Stimulated activated CD8-positive, alpha-beta memory T cell treated with anti-CD3 and anti-CD28 coated beads, Interleukin-4, amount 100 ng/mL, for 24 hours (primary cell): ENCODE measurements at places on chromosomes 5 and 9.

DNA sequence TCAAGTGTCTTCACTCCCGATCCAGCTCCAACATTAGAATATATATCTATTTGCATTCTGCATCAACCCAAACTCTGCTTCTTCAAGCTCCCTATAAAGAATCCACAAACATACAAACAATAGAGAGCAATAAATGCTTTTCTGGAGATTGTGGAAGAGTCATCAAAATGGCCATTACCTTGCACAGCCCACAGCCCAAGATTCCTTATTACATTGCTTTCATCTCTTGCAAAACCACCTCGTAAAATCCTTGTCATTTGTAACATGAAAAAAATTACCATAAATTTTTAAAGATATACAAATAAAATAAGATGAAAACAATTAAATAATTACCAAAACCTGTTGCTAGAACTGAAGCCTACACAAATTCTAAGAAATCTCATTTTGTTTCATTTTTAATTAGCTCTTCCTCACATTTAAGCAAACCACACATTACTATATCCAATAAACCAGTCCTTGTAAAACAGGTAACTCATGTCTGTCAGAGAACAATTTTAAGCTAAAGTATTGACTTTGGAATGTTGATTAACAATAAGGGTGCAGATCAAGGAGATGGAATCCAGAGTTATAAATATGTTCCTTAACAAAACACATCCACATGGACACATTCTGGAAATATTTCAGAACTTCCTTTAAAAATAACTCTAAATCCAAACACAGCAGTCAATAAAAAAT is 7.1 kb downstream of the SPINK9 start:
- no peak for DNase-seq

GRCh38 chr9:114791736-114792135 is 14.1 kb downstream of the TNFSF15 start:
- DNase-seq = no peak

DNA sequence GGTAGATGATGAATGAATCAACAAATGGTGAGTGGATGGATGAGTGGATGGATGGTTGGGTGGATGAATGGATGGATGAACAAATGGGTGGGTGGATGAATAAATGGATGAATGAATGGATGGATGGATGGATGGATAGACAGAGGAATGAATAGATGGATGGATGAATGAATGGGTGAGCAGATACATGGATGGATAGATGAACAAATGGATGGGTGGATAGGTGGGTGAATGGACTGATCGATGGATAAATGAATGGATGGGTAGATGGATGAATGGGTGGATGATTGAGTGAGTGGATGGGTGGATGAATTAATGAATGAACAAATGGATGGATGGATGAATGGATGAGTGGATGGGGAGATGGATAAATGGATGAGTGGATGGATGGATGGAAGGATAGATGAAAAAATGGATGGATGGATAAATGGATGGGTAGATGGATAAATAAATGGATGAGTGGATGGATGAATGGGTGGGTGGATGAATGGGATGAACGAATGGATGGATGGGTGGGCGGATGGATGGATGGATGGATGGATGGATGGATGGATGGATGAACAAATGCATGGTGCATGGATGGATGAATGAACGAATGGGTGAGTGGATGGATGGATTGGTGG is 85.7 kb downstream of the PHF2 start:
- no peak for DNase-seq

DNA sequence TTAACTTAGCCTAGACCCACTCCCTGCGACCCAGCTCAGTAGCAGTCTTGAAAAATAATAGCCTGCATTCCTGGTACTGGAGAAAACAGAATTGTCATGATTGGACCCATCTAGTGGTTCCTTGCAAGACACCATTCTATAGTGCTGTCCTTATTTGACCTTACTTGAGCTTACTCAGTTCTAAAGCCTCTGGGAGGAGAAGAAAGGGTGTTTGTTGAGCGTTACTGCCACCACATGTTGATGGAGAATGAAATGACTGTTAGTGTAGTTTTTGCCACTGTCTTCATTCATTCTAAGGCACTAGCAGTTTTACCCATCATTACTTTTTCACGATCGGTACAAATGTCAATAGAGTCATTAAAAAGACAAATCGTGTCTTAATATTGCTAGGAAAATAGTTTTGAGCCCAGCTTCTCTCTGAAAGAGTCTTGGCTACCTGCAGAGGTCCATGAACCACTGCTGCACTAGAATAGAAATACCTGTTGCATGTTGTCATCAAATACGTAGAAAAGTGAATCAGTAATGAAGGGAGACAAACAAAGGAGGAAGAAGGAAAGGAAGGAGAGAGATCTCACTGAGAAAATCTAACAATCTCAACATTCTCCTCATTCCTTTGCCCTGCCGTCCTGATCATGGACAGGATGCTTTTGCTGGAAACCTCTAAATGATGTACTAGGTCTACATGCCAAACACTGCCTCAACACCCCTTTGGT is 96.0 kb downstream of the LIX1 start:
- no peak for DNase-seq

- DNase-seq = no peak
Measured at GRCh38 chr5:109196087-109196822, 213.5 kb downstream of the PJA2 start.

- DNase-seq = no peak
Measured at GRCh38 chr5:96614110-96614691, 48.0 kb upstream of the CAST start.

DNA sequence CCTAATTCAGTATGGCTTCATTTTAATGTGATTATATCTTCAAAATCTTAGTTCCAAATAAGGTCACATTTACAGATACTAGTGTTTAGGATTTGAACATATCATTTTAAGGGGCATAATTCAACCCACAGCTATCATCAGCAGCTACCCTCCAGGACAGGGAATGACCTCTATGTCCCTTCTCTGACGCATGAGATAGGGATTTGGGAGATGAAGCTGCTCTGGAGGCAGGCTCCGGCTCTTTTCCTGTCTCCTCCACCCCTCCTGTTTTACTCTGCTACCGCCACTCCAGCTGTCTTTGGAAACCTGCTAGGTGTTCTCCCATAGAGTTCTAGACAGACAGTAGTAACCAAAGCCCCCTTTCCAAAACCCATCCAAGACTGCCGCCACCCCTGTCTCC is 119.2 kb downstream of the CARTPT start:
- DNase-seq = no peak

- no peak for DNase-seq
Measured at GRCh38 chr5:73969195-73970036, 343.4 kb downstream of the ARHGEF28 start.

GRCh38 chr9:74220327-74220726 is 276.8 kb upstream of the RORB start:
- no peak for DNase-seq

DNA sequence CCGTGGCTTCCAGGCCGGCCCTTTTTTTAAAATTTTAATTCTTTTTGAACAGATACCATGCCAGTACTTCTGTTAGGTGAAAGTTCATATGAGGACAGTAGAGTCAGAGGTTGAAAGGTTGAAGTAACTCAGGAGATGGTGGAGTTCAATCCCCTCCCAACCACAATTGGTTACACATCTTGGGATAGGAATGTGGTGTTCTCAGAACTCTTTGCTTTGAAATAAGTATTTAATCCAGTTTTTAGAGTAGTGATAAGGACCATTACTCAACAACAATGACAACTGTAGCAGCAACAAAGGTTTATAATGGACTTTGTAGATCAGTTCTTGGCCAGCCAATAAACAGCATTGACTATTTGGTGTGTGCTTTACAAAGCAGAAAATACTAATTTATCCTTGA is 116.0 kb downstream of the ARHGAP26 start:
- no peak for DNase-seq

GRCh38 chr5:77864997-77865396 is 88.9 kb upstream of the TBCA start:
- DNase-seq = no peak

DNA sequence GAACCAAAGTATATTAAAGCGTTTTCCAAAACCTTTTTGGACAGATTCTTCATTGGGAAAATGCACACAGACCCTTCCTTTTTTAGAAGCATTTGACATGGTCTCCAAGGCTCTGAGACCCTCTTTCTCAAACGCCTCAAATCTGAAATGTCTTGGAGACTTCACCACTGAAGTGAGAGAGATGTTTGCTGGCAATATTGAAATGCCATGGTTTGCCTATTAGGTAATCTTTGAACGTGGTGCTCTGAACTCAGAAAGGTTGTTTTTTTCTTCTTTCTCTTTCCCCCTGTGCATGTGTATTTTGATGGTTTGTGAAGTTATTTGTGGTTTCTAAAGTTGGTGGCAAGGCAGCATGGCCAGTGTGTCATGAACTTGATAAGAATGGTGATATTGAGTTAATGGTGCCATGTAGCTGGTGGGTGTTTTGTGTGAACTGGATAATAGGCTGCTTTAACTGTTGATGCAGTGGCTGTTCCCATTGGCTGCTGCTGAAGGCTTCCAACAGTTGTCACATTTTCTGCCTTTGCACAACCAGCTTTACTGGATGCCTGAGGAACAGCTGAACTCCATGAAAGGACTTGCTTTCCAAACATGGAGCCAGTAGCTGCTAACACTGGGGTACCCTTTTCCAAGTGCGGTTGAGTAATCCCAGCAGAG is 1.7 kb downstream of the PALM2AKAP2 start:
- DNase-seq = no peak

DNA sequence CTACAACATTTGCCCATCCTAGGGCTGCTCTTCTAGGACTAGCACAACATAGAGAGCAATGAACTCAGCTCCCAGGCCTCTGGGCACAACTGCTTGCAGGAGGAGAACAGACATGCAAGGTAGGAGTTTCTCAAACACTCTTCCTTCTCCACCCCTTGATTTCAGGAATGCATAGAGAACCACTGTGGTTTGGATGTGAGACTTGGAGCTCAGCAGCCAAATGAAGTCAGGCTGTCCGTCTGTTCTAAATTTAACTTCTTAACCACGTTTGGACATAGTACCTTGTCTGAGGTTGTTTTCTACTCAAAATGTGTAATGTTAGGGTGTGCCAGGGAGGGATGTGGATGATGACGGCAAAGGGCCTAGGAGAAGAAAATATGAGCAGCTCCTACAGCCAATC is 515.1 kb upstream of the TNC start:
- DNase-seq = no peak

GRCh38 chr5:82054004-82054710 is 82.3 kb downstream of the ATG10 start:
- no peak for DNase-seq

GRCh38 chr9:6549106-6549800 is 96.3 kb downstream of the GLDC start:
- no peak for DNase-seq

DNA sequence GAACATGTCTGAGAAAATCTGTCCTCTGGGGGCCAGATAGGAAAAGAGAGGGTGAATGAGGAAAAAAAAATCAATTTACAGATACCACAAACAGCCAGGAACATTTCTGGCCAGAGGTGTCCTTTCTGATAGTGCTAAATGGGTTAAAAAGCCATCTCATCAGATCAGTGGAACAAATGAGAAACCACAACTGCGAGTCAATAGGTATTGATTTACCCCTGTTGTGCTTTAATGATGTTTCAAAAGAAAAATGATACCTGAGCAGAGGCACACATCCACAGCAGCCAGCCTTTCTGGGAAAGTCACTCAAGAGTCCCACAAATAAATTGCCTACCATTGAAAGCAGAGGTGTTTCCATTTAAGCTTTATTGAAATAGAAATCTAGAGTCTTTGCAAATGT is 79.3 kb upstream of the PTGER4 start:
- no peak for DNase-seq

GRCh38 chr5:156396063-156396829 is 69.3 kb downstream of the SGCD start:
- no peak for DNase-seq

DNA sequence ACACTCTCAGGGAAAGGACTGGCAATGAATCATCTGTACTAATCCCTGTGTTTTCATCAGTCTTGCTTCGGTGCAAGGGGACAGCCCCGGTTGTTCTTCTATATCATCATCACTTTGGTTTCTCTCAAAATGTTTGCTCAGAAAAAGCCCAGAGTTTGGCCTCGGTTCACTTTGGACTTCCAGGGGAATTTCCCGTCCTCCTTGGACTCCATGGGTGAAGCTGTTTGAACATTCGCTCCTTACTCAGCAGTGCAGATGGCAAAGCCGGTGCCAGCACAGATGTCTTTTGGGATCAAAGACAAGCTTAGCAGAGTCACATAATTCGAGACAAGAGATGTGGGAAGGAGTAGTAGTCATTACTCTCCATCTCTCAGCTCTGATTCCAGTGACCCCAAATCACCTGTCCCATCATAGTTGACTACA is 69.8 kb upstream of the TNFSF8 start:
- no peak for DNase-seq

- DNase-seq = no peak
Measured at GRCh38 chr5:98794001-98794400, 20.5 kb downstream of the RGMB start.
